ENCODE measurements at places on chromosomes 11 and 22. TPM values are rescaled to one million over a fixed set of nuclear protein-coding genes. Genes with fewer than 3 reads are reported as not detected.

TMEM45B gene
- 0.04 TPM for total RNA-seq

DNA sequence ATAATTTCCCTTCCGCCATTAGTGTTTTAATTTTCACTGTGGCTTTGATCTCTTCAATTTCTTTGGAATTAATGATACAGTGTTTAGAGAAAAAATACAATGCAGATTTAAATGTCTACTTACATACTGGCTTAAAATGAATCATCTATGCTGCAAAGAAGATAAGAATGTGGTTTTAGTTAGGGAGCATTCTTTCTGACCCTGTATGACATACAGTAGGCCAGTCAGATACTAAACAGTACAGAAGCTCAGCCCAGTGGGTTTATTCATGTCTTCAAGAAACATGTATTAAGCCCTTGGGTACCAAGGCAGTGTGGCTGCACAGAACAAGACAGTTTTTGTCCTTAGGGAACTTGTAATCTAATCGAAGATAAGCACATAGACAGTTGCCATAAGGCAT lies 268.8 kb downstream of the DDX10 start:
- H3K27me3 ChIP-seq: no peaks in the 10 kb centered on the region
- H3K36me3 ChIP-seq: no peaks in the 10 kb centered on the region
- no peak overlapping the region for H3K4me3 ChIP-seq
- H3K27ac ChIP-seq: no peak overlapping the region
- DNase-seq: no peak
- H3K4me1 ChIP-seq: no peaks in the 10 kb centered on the region

DNA sequence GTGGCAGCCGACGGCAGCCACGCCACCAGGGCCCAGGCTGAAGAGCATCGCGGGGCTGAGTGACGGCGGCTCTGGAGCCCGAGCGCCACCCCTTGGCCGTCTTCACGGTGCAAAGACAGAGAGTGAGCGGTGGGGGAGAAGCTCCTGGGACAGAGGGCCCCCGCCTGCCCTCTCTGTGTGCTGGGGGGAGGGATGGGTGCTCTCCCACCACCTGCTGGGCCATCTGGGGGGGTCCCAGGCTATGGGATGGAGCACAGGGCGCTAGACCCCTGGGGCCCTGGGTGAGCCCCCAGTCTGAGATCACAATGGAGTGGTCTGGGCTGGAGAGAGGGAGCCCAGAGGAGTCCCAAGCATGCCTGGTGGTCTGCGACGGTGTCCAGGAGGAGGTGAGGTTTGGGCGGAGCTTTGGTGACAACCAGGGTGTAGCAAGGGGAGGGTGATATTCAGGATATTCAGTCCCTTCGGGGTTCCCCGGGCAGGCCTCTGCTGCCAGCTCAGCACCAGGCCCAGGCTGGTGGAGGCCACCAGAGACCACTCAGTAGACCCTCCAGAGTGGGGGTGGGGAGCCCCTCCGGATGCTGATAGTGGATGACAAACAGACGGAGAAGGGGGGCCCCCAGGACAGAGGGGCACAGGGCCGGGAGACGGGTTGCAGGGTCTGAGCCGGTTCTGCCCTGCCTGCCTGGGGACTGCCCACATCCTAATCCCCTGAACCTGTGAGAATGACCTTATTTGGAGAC lies 78.1 kb upstream of the PRR5 start:
- no peak for DNase-seq
- H3K36me3 ChIP-seq: no peaks in the 10 kb centered on the region
- H3K4me1 ChIP-seq: peaks cover 18% of the 10 kb centered on the region
- H3K27me3 ChIP-seq: peaks cover 26% of the 10 kb centered on the region
- no peak overlapping the region for H3K4me3 ChIP-seq

THOC5 gene
- 28.4 TPM for total RNA-seq

- no peaks in the 10 kb centered on the region for H3K36me3 ChIP-seq
- peaks cover 2% of the 10 kb centered on the region for H3K27me3 ChIP-seq
- DNase-seq: no peak
Measured at GRCh38 chr11:61183645-61184044, 19.7 kb upstream of the PGA3 start.

- peak overlapping the region; percentile 71 for H3K27ac ChIP-seq
- H3K36me3 ChIP-seq: peaks cover 9% of the 10 kb centered on the region
- DNase-seq: peak; percentile 86
- H3K4me3 ChIP-seq: no peak overlapping the region
Measured at GRCh38 chr11:931385-931784, 5.7 kb downstream of the AP2A2 start.

DNA sequence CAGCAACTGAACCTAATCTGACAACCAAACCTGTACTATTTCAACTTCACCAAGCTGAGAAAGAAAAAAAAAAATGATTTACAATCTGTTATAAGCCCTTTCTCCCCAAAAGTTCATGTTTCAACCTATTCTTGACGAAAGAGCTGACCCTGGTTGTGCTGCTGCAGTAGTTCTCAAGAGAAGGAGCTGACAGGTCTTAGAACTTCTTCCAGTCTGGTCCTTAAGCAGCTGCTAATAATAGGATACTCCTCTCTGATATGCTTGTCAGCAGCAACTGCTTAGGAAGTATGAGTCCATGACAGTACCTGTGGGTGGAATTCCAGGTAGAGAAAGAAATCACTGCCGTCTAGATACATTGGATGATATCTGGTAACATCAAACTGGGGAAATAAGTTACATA lies 735.1 kb upstream of the CCDC90B start:
- no peaks in the 10 kb centered on the region for H3K27me3 ChIP-seq
- H3K27ac ChIP-seq: no peak overlapping the region
- H3K4me3 ChIP-seq: no peak overlapping the region
- H3K36me3 ChIP-seq: no peaks in the 10 kb centered on the region
- DNase-seq: no peak
- H3K4me1 ChIP-seq: no peaks in the 10 kb centered on the region

DNA sequence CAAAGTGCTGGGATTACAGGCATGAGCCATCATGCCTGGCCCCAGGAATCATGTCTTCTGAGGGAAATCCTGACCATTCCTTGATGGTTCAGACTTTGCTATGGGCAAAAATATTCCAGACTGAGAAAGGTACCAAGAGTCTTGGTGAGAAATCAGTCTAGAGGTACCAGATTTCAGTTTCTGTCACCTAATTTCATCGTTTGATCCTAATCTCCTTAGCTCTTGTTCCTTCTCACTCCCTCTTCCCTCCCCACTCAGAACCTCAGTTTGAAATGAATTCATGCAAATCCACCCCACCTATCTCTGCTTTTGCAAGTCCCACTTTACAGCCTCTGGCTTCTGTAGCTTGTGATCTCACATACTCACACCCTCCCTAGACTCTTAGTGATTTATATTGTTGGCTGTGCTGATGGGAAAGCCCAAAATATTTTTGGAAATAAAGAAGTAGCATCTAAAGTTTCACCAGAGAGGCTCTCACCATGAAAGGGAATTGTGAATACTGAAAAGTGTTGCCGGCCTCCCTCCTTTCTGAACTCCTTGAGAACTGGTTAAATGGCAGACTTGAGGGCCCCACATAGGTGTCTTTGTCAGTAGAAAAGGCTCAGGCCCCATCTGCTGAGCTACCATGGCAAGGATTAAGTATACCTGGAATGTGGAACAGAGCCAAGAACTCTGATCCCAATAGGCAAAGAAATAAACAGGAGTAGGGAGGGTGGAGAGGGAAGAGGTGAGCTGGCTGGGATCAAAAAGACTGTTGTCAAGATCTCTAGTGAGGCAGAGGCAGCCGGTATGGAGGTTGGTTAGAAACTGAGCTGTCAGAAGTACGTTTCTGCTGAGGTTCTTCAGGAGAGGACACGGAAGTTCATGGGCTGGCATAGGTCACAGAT lies 190.5 kb upstream of the MTMR2 start:
- no peak overlapping the region for H3K27ac ChIP-seq
- H3K36me3 ChIP-seq: no peaks in the 10 kb centered on the region
- H3K4me1 ChIP-seq: peaks cover 4% of the 10 kb centered on the region
- DNase-seq: peak; percentile 75
- H3K4me3 ChIP-seq: no peak overlapping the region

SMIM35 gene
- total RNA-seq: under 0.01 TPM

- H3K36me3 ChIP-seq: no peaks in the 10 kb centered on the region
- H3K27me3 ChIP-seq: no peaks in the 10 kb centered on the region
- H3K27ac ChIP-seq: no peak overlapping the region
- peak; percentile 92 for DNase-seq
- H3K4me1 ChIP-seq: no peaks in the 10 kb centered on the region
Measured at GRCh38 chr11:104895634-104896033, 2.6 kb downstream of the CASP12 start.
